ENCODE measurements at places on chromosomes 12 and 14.

- no peak for DNase-seq
Measured at GRCh38 chr12:75437564-75437963, 43.0 kb upstream of the GLIPR1 start.

DNA sequence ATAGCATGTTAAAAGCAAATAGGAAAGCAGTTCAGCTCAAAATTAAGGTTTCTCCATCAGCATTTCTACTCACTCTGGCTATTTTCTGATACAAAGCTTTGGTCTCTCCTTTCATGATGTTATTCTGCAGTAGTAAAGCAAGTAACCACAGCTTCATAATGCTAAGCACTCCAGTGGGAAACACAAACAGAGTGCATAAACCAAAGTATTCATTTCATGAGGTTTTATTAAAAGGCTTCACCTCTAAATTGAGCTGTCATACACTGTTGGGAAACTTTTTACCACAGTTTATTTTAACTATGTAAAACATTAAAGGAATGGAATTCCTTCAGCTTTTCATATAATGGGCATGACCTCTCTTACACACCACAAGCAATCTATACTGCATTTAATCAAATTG, 157.9 kb upstream of the LMO3 start:
- DNase-seq: no peak

- DNase-seq: no peak
Measured at GRCh38 chr14:103391048-103391447, 5.8 kb downstream of the MARK3 start.

- DNase-seq: no peak
Measured at GRCh38 chr12:98470469-98471082, 44.8 kb upstream of the TMPO start.

GRCh38 chr14:48140804-48141203, 465.4 kb upstream of the MDGA2 start:
- DNase-seq: no peak

GRCh38 chr12:44000309-44000952, 164.6 kb downstream of the TMEM117 start:
- no peak for DNase-seq

DNA sequence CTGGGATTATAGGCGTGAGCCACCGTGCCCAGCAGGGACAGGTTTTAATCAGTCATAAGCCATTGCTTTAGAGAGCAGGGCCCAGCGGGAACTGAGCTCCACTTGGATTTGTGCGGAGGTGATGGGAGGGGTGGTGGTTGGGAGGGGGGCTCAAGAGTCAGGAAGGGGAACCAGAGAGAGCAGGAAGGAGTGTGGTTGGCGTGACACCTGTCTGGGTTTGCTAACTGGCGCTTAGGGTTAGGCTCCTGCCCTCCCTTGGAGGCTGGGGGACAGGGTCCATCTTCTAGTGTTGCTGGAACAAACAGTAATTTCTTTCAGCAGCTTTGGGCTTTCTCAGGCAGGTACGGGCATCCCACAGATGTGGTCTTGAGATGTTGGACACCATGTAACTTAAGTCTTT, 7.5 kb upstream of the ALDH2 start:
- DNase-seq: no peak

GRCh38 chr14:56976211-56976610, 165.9 kb upstream of the OTX2 start:
- no peak for DNase-seq

DNA sequence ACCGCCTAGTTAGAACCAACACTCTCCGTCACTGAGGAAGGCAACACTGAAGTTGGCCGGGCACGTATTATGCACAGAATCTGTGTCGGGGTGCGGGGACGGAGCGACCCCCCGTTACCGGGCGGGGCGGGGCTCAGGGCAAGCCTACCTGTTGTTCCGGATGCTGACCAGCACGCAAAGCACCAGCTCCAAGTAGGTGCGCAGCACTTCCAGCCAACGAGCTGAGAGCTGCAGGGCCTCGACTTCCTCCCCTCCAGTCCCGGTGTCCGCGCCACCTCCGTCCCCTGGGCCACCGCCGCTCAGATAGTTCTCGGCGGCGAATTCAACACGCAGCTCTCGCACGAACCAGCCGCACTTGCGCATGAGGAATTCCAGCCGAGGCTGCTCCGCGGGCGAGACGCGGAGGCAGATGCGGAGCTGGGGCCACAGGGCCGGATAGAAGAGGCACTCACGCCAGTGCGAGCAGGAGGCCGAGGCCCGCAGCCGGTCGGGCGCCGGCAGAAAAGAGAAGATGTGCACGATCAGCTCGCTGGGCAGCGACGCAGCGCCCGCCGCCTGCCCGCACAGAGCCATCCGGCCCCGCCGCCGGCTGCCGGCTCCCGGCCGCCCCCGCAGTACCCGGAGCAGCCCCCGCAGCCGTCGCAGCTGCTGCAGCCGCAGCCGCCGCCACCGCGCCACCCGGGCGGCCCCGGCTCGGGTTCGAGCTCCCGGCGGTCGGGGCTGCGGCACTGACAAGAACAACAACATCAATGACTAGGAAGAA, 636 bp downstream of the FBXO33 start:
- no peak for DNase-seq

- no peak for DNase-seq
Measured at GRCh38 chr14:85590784-85591183, 60.8 kb downstream of the FLRT2 start.

DNA sequence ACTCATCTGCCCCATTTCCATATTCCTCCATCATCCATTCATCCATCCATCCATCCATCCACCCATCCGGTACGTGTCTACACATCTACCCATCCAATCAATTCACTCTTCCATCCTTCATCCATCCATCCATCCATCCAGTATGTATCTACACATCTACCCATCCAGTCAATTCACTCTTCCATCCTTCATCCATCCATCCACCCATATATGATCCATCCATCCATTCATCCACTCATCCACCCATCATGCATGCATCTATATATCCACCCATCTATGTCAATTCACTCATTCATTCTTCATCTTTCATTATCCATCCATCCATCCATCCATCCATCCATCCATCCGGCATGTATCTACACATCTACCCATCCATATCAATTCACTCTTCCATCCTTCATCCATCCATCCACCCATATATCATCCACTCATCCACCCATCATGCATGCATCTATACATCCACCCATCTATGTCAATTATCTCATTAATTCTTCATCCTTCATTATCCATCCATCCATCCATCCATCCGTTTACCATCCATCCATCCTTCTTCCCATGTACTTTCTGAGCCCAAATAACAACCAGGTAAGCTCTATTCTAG, 108.6 kb upstream of the NOS1 start:
- DNase-seq: no peak

- no peak for DNase-seq
Measured at GRCh38 chr12:83320350-83320749, 633.6 kb downstream of the TMTC2 start.

DNA sequence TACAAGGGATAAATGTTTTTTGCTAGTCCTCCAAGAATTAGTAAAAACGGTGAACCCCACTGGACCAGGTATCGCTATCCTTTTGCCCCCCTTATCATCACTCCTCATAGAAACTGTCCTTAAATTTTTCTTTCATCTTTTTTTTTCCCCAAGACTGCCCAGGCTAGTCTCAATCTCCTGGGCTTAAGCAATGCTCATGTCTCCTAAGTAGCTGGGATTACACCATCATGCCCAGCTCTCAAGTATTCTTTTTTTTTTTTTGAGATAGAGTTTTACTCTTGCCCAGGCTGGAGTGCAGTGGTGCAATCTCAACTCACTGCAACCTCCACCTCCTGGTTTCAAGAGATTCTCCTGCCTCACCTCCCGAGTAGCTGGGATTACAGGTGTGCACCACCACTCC, 9.7 kb downstream of the IRF2BPL start:
- no peak for DNase-seq

DNA sequence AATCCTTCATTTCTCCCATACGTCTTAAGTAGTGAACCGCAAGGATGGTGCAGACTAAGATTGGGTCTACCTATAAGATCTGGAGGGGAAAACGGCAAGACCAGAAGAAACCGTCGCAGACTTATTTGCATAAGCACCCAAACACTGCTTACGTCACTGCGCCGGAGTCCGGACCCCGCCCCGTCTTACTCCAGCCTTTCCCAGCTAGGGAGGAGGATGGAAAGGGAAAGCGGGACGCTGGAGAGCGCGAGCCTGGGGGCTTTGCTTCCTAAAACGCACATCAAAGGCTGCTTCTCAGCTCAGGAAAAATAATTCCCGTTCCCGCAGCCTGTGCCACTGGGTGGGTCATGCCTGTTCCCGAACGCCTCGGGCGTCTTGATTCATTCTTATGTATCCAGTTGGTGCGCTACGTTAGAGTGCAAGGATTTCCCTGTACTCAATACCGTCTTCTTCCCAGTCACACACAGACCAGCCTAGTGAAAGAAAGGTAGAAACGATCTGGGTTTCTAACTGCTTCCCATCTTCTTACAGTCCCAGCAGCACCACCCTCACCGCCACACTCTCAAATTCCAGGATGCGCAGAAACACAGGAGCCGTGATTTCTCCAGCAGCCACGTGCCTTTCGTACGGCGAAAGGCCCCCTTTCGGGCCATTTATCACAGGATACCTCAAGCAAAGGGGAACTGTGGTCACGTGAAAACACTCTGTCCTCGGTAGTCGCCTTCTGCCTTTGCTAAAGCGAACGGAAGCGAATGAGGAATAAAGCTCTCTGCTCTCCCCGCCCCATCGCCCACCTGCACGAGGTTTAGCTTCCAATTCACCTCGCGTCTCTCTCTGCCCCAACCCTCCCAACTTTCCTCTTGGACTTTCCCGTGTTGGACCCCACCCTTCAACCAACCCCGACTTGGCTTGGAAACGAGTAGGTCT, 1.1 kb downstream of the SLC6A15 start:
- DNase-seq: no peak

GRCh38 chr12:122336015-122336946, 70.0 kb upstream of the VPS33A start:
- peak; percentile 14 for DNase-seq

DNA sequence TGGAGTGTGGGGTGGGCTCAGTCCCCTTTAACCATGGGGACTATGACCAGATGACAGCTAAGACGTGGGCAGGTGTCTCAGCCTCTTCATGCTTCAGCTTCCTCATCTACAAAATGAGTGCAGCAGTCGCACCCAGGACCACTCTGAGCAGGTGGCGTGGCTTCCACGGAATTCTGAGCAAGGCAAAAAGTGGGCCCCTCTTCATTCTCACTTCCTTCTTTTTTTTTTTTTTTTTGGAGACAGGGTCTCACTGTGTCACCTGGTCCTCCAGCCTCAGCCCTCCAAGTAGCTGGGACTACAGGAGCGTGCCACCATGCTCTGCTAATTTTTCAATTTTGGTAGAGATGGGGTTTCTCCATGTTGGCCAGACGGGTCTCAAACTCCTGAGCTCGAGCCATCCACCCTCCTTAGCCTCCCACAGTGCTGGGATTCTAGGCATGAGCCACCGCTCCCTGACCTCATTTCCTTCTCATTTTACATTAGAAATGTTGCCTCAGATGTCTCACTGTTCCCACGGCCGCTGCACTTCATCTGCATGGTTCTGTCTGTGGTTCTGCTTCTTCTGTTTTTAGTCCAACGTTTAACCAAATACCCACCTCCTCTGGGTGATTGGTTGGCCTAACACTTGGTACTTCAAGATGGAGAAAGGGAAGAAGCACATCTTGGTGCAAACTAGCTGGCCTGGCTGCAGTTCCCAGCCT, 41.3 kb upstream of the BCL7A start:
- DNase-seq: no peak

GRCh38 chr14:68246074-68246785, 426.7 kb downstream of the RAD51B start:
- DNase-seq: no peak

DNA sequence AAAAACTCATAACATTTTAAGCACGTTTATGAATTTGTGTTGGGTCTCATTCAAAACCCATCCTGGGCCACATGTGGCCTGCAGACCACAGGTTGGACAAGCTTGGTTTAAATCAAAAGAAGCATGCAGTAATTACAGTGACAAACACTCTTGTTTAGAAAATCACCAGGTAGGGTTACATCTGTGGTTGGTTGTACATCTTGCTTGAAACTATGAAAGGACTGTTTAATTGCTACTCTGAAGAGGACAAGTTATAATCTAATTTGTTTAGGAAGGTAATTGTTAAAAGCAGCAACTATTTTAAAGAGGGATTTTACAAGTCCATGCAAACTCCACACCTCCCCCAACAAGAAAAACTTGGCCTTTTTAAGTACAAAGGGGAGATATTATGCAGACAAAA, 4.0 kb downstream of the TRIP11 start:
- no peak for DNase-seq

DNA sequence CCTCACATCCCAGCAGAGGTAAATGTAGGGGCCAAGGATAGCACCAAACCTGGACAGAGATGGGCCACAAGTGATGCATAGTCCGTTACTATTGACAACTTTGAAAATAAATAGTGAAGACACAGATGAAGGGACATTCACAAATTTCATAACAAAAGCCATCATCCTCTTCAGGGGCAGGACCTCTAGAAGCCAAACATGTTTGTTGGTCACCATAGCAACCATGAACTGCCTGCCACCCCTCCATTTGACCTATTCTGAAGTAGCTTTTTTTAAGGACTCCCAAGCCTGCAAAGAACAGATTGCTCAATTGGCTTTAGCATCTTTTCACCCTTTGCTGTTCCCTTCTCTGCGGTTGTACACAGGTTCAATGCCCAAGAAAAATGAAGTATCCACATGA, 35.7 kb upstream of the MDM1 start:
- no peak for DNase-seq

DNA sequence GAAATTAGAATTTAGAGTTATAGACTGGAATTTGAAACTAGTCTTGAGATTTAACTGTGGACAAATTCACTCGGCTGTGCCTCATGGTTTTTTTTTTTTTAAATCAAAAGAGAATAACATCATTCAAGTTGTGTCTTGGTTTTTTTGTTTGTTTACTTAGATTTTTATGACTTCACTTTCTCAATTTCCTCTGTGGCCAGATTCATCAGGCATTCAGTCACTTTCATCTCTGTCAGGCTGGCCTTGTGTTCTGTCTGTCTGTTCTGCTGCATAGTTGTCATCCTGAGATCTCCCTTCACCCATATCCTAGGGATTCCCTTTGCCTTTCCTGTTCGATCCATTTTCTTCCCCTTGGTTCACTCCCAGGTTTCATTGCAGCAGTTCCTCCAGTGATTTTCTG, 10.0 kb downstream of the MARK3 start:
- no peak for DNase-seq

- DNase-seq: no peak
Measured at GRCh38 chr12:21776175-21776574, 1.7 kb upstream of the KCNJ8 start.

- DNase-seq: no peak
Measured at GRCh38 chr12:52715416-52715815, 12.1 kb upstream of the KRT77 start.

- DNase-seq: no peak
Measured at GRCh38 chr12:75651342-75651695, 139.9 kb upstream of the KRR1 start.

- no peak for DNase-seq
Measured at GRCh38 chr12:83841620-83842019, 1071.0 kb downstream of the SLC6A15 start.

GRCh38 chr14:76930549-76930948, 98.0 kb downstream of the IRF2BPL start:
- no peak for DNase-seq

DNA sequence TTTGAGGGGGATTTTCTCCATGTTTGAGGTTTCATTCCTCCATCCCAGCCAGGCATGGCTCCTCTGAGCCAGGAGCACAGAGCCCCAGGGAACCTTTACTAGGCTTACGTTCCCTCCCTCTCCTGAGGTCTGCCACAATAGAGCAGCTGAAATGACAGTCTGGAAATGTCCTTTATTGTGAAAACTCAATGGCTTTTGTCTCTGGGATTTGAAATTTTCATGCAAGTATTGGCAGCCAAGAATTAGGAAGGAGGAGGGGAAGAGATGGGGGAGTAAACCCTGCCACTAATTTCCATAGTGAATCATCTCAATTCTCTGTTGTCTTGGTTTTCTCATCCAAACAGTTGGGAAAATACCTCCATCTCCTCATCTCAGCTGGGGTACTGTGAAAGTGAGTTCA, 2.6 kb upstream of the PLEKHG3 start:
- no peak for DNase-seq
